ENCODE measurements at places on chromosomes 2 and 18. TPM values are rescaled to one million over a fixed set of nuclear protein-coding genes. Genes with fewer than 3 reads are reported as not detected.

- peak within 1 kb of the TSS; percentile 55 for H3K4me3 ChIP-seq
- H3K36me3 ChIP-seq = no peaks in the 10 kb centered on the region
- peaks cover 16% of the 10 kb centered on the region for H3K4me1 ChIP-seq
Measured at GRCh38 chr2:98086491-98087446, at the start of gene VWA3B. TSS of gene VWA3B (plus strand) at chr2:98087167. CDS start at chr2:98093093, 5,926 bp downstream.

GRCh38 chr2:15654727-15655073 lies 63.0 kb downstream of the DDX1 start:
- H3K4me3 ChIP-seq = no peak overlapping the region
- H3K27me3 ChIP-seq = no peaks in the 10 kb centered on the region
- DNase-seq = no peak
- H3K4me1 ChIP-seq = no peaks in the 10 kb centered on the region

DNA sequence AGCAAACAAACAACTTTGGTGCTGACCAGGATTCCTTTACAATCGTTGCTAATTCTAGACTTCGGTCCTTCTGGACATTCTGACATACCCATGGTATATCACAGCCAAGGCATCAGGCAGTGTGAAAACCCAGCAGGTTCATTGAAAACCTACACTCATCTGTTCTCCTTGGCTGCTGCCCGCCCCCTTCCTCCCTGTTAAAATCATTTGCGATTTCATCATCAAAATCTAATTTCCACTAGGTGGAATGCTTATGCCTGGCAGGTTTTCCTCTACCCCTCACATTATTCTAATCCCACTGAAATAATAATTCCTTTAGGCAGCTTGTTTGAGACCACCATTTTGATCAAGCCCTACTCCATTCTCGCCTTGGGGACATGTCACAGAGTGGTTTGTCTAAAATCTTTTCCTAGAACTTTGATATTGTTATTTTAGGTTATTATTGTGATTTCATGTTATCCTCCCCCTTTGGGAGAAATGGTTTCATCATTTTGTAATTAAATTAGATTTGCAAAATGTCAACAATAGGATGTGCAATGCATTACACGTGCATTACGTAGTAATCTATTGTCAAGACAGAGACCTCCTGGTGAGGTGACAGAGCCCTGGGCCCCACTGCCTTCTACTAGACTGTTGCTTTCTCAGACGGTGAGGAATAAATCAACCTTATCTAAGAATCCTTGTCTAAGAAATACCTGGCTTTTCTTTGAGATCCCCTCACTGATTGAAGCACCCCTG lies 31.0 kb upstream of the ASPRV1 start:
- peaks cover 6% of the 10 kb centered on the region for H3K36me3 ChIP-seq
- DNase-seq = no peak
- H3K4me3 ChIP-seq = no peak overlapping the region
- no peaks in the 10 kb centered on the region for H3K4me1 ChIP-seq

- no peaks in the 10 kb centered on the region for H3K4me1 ChIP-seq
- no peak overlapping the region for H3K27ac ChIP-seq
- H3K27me3 ChIP-seq = no peaks in the 10 kb centered on the region
- no peaks in the 10 kb centered on the region for H3K36me3 ChIP-seq
- DNase-seq = no peak
Measured at GRCh38 chr2:206521115-206521514, 77.8 kb downstream of the ADAM23 start.

DNA sequence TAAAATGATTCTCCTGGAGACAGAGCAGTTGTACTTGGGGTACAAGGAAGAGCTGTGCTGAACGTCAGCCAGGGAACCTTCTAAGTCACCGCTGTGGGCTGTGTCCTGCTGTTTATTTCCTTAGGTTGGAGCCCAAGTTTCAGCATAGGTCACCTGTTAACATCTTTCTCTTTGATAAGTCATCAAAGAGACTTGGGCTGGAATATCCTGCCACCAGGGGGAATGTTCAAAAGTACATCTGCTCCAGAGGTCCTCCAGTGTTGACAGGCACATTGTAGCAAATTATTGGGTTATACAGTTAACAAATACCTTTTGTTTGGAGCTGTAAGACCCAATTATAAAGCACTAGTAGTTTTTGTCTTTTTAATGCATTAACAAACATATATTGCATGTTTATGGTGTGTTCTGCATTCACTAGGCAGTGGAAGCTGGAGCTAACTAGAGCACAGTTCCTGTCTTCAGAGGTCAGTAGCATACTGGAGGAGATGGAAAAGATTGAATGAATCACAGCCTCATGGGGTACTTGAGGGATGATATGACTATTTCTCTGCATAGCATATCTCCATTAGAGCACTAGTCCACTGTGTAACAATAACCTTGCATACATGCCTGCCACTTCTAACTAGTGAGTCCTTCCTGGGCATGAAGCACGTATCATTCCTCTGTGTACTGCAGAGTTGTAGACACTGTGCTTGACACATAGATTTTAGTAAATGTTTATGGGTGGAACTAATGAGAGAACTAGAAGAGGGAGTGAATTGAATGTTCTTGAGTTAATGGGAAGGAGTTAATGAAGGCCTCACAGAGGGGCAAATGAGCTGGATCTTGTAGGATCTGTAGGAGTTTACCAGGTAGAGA lies 182.1 kb downstream of the AGAP1 start:
- H3K4me3 ChIP-seq = no peak overlapping the region
- no peaks in the 10 kb centered on the region for H3K36me3 ChIP-seq
- DNase-seq = no peak
- H3K27me3 ChIP-seq = no peaks in the 10 kb centered on the region
- H3K4me1 ChIP-seq = peaks cover 3% of the 10 kb centered on the region

The SOX11 gene
- total RNA-seq = not detected

The CNRIP1 gene
- total RNA-seq = 16.6 TPM

The FBLN7 gene
- 9.5 TPM for total RNA-seq

The CACNB4 gene
- total RNA-seq = 2.4 TPM

Data from adrenal gland (tissue), 19 donors.